ENCODE measurements at places on chromosomes 1 and 21. TPM values are rescaled to one million over a fixed set of nuclear protein-coding genes. Genes with fewer than 3 reads are reported as not detected.

GRCh38 chr1:201261771-201262547 lies 21.3 kb upstream of the PKP1 start:
- DNase-seq, result no peak

DNA sequence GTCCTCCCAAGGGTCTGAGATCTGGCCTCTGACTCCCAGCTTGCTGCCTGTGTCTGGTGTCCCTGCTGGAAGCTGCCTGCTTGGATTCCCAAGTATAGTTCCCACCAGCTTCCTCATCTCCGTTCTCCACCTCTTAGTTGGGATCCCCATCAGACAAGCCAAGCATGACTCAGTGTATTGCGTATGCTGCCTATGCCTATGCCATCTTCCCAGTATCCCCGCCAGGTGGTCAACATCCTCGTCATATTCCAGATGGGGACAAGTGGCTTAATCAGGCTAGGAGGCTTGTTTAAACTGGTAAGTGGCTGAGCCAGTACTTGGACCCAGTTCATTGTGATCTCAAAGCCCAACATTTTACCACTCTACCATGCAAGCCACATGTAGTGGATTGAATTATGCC lies 204.4 kb downstream of the GRIK3 start:
- no peak for DNase-seq

DNA sequence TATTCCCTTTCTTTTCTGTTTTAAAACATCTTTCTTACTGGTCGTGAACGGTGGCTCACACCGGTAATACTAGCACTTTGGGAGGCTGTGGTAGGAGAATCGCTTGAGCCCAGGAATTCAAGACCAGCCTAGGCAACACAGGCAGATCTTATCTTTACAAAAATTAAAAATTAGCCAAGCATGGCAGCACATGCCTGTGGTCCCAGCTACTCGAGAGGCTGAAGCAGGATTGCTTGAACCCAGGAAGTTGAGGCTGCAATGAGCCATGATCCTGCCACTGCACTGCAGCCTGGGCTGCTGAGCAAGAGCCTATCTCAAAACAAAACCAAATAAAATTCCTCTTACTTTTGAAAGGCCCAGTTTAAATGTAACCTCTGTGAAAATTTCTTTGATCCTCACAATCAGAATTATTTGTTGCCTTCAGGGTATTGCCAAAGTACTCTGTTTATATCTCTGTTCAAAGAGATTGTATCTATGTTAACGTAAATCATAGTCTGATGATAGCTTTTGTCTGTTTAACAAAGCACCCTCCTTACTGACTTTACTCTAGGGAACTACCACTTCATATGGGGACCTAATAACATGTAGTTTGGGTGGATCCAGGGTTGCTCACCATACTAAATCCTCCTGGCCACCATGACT lies 71.6 kb downstream of the RERE start:
- DNase-seq, result no peak

GRCh38 chr1:115193046-115193828 lies 103.9 kb upstream of the TSPAN2 start:
- DNase-seq, result no peak

DNA sequence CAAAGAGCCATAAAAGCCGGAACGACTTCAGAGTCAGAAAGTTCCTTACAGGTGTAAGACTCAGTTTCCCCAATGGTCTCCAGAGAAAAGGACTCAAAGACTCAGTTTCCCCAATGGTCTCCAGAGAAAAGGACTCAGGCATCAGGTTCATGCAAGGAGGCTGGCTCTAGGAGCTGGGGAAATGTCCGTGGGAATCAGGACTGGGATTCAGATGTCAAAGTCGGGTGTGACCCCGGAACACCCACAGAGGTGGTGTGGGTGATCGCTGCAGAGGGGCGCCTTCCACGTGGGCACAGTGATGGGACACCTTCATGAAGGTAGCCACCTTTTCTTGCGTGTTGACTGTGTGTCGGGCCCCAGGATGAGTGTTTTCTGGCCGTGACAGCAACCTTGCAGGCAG lies 340.8 kb downstream of the NPHP4 start:
- DNase-seq, result no peak

DNA sequence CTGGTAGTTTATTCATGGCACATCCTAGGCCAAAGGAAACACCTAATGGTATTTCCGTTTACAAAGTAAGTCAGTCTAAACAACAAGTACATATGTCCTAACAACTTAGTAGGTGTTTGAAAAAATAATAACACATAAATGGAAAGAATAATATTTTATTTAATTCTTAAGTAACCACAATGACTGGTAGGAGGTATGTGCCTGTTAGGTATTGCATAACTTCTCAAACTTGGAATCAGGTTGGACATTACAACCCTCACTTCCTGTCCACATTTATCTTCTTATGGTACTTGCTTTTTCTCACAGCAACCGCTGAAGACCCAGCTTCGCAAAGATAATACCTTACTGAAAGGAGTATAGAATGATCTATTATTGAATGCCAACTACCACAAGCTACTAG lies 64.2 kb downstream of the VPS13D start:
- DNase-seq, result no peak

DNA sequence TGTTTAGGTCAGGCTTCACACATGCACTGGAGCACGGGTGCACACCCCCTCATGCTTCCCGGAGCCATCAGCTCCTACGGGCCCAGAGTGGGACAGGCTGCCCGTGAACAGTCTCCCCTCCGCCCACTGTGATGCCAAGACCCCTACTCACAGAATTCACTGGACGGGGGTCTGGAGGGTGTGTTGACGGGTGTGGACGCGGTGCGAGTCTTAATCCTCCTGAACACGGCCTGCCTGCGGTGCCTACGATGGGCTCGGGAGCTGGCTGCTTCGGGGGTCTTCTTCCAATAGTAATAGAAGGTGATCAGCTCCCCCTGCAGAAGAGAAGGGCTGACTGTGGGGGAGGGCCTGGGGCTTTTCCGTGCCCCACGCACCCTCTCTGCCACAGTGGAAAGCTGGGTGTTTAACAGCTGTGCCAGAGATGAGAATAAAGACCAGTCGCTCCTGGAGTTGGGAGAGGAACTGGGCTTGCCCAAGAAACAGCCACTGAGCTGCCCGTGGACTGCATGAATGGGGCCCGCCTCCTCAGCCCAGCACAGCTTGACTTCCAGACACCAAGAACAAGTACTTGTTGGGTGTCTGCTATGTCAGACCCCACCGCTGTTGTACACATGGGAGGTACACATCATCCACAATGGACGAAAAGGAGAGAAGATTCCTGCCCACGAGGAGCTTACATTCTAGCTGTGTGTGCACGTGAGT lies 47.9 kb downstream of the SLC45A1 start:
- no peak for DNase-seq

DNA sequence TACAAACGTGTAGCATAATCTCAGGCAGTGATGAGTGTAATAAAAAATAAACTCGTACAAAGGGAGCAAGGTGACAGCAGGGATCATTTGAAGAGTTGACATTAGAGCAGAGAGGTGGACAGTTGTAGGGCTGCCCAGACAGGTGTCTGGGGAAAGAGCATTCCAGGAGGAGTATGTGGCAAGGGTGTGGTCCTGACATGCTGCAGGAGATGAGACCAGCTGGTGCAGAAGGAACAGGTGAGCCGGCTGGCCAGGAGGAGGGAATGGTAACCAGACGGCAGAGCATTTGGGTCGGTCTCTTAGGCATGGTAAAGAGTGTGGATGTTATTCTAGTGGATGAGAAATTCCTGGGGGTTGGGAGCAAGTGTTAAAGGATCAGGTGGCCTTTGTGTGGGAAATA lies 306.3 kb downstream of the LMX1A start:
- no peak for DNase-seq

- no peak for DNase-seq
These were observed 16.2 kb downstream of the RIPK4 start for GRCh38 chr21:41750532-41751151.

- no peak for DNase-seq
These were observed 210.2 kb downstream of the SLC44A5 start for GRCh38 chr1:75400716-75401115.

- no peak for DNase-seq
These were observed 67.3 kb upstream of the KCNJ6 start for GRCh38 chr21:37983336-37984095.

GRCh38 chr1:164311377-164311776 lies 247.6 kb upstream of the PBX1 start:
- DNase-seq, result no peak

DNA sequence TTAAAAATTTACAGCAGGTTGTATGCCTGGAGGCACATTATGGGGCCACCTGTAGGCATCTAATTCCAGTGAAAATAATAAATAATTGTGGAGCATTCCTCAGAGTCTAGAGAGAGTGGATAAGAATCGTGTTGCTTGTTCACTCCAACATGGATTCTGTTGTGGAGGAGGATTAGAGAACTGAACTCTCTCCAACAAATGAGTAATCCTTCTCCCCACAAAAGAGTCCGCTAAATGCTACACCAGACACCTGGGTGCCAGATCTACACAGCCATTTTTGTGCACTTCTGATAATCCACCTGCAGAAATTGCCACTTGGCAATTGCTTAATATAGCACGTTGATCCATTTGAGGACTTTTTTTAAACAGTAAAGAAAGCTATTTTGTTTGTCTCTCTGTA lies 113.7 kb upstream of the DPYD start:
- no peak for DNase-seq

DNA sequence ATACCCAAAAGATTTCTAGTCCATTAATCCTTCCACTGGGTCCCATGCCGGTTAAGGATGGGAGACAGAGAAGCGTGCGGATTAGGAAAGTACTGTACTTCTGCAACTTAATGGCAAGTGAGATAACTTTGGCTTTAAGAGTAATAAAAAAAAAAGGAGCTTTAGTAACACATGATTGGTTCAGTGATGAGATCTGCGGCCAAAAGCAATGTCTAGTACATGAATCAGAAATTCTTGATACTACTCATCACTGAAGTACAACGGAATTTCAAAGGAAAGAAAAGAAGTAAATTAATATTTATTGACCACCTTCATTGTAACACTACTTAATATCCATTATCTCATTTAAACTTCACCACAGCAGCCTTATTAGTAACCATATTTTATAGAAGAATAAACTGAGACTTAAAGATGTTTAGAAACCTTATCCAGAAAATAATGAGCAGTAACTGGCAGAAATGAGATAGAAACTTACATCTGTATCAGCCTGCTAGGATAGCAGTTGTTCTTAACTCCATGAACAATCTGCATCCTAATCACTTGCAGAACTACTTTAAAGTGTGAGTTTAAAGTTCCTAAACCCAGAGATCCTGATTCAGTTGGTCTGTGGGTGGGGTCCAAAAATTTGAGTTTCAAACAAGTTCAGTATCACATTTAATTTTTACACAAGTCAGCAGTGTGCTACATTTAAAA lies 14.1 kb upstream of the NUF2 start:
- DNase-seq, result no peak

DNA sequence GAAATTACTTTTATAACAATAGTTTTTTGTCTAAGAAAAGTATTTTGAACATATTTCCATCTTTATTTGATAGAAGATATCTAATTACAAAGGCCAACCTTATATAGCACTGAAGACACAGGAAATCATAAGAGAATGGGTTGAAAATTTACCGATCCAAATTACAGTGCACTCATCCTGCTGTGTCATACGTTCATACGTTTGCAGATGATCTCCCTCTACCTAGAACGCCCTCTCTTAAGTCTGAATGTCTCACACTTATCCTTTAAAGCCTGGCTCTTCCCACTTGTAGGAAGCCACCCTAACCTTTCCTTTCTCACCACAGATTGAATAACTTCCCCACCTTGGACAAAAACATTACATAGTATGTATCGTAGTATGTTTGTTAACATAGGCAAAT lies 9.3 kb downstream of the ASH1L start:
- no peak for DNase-seq

DNA sequence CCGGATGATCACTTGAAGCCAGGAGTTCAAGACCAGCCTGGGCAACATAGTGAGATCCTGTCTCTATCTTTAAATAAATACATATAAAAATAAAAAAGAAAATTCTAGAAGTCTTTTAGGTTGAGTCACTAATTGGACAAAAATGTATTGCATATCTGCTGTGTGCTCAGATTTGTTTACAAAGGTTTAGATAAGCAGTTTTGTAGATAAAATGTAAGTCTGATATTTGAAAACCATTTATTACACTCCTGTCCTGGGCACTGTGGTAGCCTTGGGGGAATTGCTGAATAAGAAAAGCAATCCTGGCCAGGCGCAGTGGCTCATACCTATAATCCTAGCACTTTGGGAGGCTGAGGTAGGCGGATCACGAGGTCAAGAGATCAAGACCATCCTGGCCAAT lies 11.6 kb downstream of the GMEB1 start:
- no peak for DNase-seq

DNA sequence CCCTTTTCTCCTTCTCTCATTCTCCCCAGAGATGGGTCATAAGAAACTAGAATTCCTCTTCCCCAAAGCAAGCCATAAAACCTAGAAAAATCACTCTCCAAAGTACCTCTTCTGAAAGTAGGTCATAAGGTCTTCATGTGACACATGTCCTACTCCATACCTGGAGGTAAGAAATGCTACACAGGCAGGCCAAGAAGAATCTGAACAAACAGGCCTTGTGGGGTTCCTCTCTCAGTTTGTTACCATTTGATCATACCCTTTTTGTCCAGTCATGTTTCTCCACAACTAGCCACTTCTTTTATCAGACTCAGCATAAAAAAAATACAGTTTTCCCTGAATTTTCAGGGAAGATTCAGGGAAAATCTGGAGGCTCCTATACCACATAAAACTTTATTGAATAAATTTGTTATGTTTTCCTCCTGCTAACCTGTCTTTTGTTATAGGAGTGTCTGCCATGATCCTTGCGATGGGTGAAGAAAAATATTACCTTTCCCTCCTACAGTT lies 134.4 kb upstream of the LMO4 start:
- DNase-seq, result no peak

GRCh38 chr1:89739013-89739843 lies 81.6 kb upstream of the LRRC8D start:
- DNase-seq, result no peak

DNA sequence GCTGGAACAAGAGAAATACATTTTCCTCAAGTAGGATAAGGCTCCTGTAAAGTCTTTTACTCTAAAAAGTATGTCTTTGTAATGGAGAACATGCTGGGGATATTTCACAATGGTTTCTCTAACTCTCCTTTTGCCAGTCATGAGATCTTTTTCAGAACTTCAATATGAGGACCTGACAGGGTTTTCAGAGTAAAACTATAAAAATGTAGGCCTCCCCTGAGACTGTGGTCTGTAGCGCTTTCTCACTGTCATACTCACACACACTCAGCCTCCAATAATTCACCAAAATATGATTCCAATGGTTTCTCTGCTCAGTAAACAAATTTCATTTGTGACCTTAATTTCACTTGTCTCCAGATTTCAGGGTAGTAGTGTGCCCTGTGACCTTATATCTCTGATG lies 440.1 kb upstream of the PTBP2 start:
- no peak for DNase-seq

- no peak for DNase-seq
These were observed 5.7 kb downstream of the ACAP3 start for GRCh38 chr1:1302006-1302430.

Gene PADI2
- total RNA-seq, result 0.08 TPM

Gene CNTN2
- total RNA-seq, result not detected

Gene PRAMEF25
- total RNA-seq, result not detected

Gene GPR161
- total RNA-seq, result 0.20 TPM

Gene AMY2A
- not detected for total RNA-seq

Gene POU2F1
- total RNA-seq, result 25.6 TPM

Gene AMY1A
- not detected for total RNA-seq

Gene SMIM1
- 2.1 TPM for total RNA-seq

Gene FH
- total RNA-seq, result 53.5 TPM

Gene LRRC39
- total RNA-seq, result 0.96 TPM

Gene ATP6V1G3
- total RNA-seq, result not detected

Gene ASPM
- 57.2 TPM for total RNA-seq

Gene MSH4
- total RNA-seq, result 0.40 TPM

Gene PRKACB
- 111 TPM for total RNA-seq

Gene BGLAP
- 4.8 TPM for total RNA-seq

Gene RNF186
- total RNA-seq, result not detected

Gene CHD5
- total RNA-seq, result 0.61 TPM

Gene C8B
- total RNA-seq, result not detected

Measured in activated naive CD8-positive, alpha-beta T cell treated with anti-CD3 and anti-CD28 coated beads, Interleukin-2, amount 10 ng/mL, durations not matched to agents 7 days and 5 days (primary cell).